Vagina (tissue), 2 donors: ENCODE measurements at places on chromosomes 5 and 9.

- no peaks in the 10 kb centered on the region for H3K27me3 ChIP-seq
- H3K4me1 ChIP-seq = peaks cover 12% of the 10 kb centered on the region
- H3K4me3 ChIP-seq = no peak overlapping the region
- no peaks in the 10 kb centered on the region for H3K36me3 ChIP-seq
- H3K27ac ChIP-seq = no peak overlapping the region
Measured at GRCh38 chr5:157469073-157469472, 9.1 kb downstream of the NIPAL4 start.

- no peaks in the 10 kb centered on the region for H3K27me3 ChIP-seq
- no peak overlapping the region for H3K27ac ChIP-seq
- H3K4me3 ChIP-seq = no peak overlapping the region
- H3K4me1 ChIP-seq = no peaks in the 10 kb centered on the region
- no peak for DNase-seq
Measured at GRCh38 chr5:84634256-84634655, 249.6 kb upstream of the EDIL3 start.

DNA sequence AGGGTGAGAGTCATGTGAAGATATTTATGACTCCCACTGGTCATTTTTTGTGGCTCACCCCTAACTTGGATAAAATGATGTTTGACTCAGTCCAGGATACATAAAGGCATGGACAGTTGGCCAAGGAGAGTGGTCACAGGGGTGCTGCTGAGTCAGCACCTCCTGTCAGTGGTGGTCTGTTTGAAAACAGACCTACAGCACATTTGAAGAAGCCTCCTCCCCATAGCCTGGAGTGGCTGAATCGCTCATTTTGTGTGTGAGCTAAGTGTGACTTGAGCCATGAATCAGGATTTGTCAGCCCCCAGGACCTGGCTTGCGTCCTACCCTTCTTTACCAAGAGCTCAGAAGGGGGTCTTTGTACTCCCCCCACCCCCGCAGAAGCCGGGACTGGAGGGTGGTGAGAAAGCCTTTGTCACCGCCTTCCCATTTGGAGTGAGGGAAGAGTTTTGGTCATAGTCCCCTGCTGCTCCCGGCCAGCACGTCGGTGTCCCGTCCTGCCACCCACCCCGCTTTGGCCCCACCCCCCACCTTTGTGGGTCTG is 35.6 kb downstream of the TRIO start:
- no peak for DNase-seq
- H3K36me3 ChIP-seq = no peaks in the 10 kb centered on the region
- no peaks in the 10 kb centered on the region for H3K27me3 ChIP-seq

- no peaks in the 10 kb centered on the region for H3K4me1 ChIP-seq
- H3K4me3 ChIP-seq = no peak overlapping the region
- no peaks in the 10 kb centered on the region for H3K36me3 ChIP-seq
Measured at GRCh38 chr5:127092690-127093089, 19.4 kb upstream of the C5orf63 start.

GRCh38 chr5:107743373-107744000 is 72.8 kb upstream of the EFNA5 start:
- H3K36me3 ChIP-seq = no peaks in the 10 kb centered on the region
- H3K27ac ChIP-seq = no peak overlapping the region
- DNase-seq = no peak

GRCh38 chr5:11319836-11320580 is 559.0 kb upstream of the DAP start:
- no peaks in the 10 kb centered on the region for H3K27me3 ChIP-seq
- H3K27ac ChIP-seq = no peak overlapping the region
- no peak for DNase-seq

DNA sequence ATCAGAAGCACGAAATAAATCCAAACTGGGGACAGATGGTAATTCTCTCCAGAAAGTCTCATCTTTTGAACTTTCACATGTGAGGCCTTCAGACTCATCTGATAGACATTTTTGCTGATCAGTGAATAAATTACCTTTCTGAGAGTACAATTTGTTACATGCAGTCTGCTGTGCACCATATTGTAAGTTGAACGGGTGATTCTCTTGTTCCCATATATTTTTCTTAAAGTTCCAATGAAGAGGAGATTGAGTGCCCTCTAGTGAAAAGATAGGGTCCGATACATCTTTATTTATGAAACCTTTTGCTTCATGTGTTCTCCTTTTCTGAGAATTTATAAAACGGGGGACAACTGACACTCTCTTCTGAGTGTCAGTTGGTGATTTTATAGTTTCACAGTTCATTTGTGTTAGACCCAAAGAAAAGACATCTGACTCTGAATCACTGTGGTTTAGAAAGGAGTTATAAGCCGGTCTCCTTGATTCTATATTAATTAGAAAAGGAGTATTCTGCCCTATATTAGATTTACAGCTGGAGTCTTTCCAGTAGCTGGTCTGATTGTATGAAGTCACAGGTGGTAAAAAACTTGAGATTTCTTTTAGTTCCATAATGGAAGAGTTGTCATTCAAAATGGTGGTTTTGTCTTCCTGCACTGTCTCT is 30.4 kb downstream of the GNG10 start:
- no peaks in the 10 kb centered on the region for H3K4me1 ChIP-seq
- no peak for DNase-seq
- no peaks in the 10 kb centered on the region for H3K27me3 ChIP-seq
- no peaks in the 10 kb centered on the region for H3K36me3 ChIP-seq

DNA sequence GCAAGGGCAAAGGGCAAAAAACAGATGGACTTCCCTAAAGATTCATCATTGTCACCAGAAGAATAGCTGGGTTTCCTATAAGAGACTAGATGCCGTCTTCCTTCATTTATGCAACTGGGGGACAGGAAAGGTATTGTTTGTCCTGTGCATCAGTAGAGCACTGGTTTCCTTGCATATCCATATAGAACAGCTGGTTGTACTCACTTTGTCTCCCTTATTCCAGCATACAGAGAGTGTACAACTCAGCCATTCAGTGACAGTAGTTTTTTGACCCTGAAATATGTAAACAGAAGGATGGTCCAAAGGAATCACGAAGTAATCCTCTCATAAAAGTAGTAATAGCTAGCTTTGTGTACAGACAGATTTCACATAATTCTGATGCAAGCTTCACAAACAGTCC is 22.5 kb upstream of the MAST4 start:
- H3K36me3 ChIP-seq = no peaks in the 10 kb centered on the region
- no peaks in the 10 kb centered on the region for H3K27me3 ChIP-seq
- H3K4me3 ChIP-seq = no peak overlapping the region
- no peaks in the 10 kb centered on the region for H3K4me1 ChIP-seq
- no peak overlapping the region for H3K27ac ChIP-seq

- H3K27ac ChIP-seq = peak overlapping the region; percentile 79
- H3K4me3 ChIP-seq = peak overlapping the region; percentile 97
- H3K27me3 ChIP-seq = no peaks in the 10 kb centered on the region
- H3K4me1 ChIP-seq = peaks cover 21% of the 10 kb centered on the region
- DNase-seq = no peak
- H3K36me3 ChIP-seq = no peaks in the 10 kb centered on the region
Measured at GRCh38 chr5:115262011-115262320, 711 bp downstream of the PGGT1B start.

DNA sequence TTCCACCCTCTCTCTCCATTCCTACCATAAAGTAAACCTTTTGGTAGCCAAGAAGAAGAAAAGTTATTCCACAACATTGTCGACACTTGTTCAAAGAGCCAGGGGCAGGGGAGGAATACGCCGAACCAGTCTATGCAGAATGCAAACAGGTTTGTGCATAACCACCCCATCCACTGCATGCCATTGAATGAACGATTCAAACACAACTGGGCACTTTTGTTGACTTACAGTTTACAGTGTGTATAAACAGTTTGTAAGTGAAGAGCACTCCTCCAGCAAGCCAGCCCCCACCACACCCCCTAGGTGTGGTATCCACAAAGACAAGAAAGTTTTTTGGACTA is 6.8 kb upstream of the S1PR3 start:
- no peaks in the 10 kb centered on the region for H3K36me3 ChIP-seq
- H3K27me3 ChIP-seq = no peaks in the 10 kb centered on the region
- H3K4me3 ChIP-seq = no peak overlapping the region
- peaks cover 25% of the 10 kb centered on the region for H3K4me1 ChIP-seq

DNA sequence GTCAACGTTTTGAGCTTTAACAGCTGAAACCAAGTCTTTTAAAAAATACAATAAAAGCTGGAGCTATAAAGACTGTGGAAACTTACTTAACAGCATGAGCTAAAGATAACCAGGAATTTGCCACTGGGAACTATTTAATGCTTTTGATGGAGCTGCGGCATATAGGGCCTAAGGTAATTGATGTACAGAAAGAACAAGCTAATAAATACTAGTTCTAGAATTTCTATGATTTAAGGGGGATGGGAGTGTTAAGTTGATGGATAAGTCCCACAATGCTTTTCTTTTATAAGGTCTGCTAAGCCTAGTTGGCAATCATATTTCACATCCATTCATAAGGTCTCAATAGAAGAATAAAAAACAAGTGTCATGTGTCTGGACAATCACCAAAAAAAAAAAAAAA is 334.0 kb upstream of the DMAC1 start:
- no peak for DNase-seq
- no peaks in the 10 kb centered on the region for H3K4me1 ChIP-seq
- no peak overlapping the region for H3K4me3 ChIP-seq
- H3K36me3 ChIP-seq = no peaks in the 10 kb centered on the region

- H3K36me3 ChIP-seq = no peaks in the 10 kb centered on the region
- no peak for DNase-seq
- H3K4me3 ChIP-seq = no peak overlapping the region
- H3K4me1 ChIP-seq = peaks cover 5% of the 10 kb centered on the region
- H3K27ac ChIP-seq = no peak overlapping the region
Measured at GRCh38 chr9:119284587-119285337, 84.5 kb downstream of the BRINP1 start.

GRCh38 chr5:81424728-81425127 is 30.8 kb upstream of the ACOT12 start:
- H3K27ac ChIP-seq = no peak overlapping the region
- H3K36me3 ChIP-seq = no peaks in the 10 kb centered on the region
- peaks cover 26% of the 10 kb centered on the region for H3K4me1 ChIP-seq
- H3K4me3 ChIP-seq = no peak overlapping the region
- DNase-seq = no peak
- H3K27me3 ChIP-seq = no peaks in the 10 kb centered on the region

DNA sequence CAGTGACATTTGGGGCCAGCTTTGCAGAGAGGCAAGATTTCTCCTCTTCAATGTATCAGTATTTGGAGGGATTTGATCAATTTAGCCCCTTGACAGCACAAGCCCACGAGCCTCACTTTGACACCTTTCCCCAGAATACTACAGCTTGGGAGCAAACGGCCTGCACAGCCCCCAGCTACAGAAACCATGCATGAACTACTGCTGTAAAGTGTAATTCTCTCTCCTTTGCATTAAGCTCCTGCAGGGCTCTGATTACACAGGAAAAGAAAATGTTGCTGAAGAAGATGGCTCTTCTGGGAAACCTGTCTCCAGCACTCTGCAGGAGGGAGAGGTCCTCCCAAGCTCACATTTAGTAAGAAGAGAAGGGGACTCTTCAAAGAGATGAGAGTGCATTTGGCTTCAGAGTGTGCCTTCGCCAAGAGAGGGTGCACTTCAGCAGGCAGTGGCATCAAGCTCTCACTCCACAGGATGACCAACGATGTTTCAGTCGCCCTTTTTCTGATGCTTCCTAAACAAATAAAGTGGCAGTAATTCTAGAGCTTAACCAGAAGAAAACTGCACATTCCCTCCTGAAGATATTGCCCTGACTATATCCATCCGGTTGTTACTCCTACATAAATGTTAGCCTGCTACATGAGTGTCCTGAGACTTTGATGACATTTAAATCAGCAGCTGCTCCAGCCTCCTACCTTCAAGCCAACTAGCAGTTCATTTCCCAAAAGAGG is 272.2 kb downstream of the AUH start:
- H3K4me3 ChIP-seq = no peak overlapping the region
- DNase-seq = no peak
- H3K27me3 ChIP-seq = no peaks in the 10 kb centered on the region
- H3K36me3 ChIP-seq = no peaks in the 10 kb centered on the region
- H3K27ac ChIP-seq = peak overlapping the region; percentile 7
